ENCODE measurements at places on chromosomes 7 and 10. TPM values are rescaled to one million over a fixed set of nuclear protein-coding genes. Genes with fewer than 3 reads are reported as not detected.

Gene EIF4H
- 239 TPM for polyA plus RNA-seq

Gene BMPER
- polyA plus RNA-seq, result not detected

Gene GOT1
- polyA plus RNA-seq, result 21.2 TPM

Gene CPED1
- polyA plus RNA-seq, result not detected

Gene TMEM225B
- 3.4 TPM for polyA plus RNA-seq
